KBM-7 (cell line): ENCODE measurements at places on chromosomes 3 and 15.

DNA sequence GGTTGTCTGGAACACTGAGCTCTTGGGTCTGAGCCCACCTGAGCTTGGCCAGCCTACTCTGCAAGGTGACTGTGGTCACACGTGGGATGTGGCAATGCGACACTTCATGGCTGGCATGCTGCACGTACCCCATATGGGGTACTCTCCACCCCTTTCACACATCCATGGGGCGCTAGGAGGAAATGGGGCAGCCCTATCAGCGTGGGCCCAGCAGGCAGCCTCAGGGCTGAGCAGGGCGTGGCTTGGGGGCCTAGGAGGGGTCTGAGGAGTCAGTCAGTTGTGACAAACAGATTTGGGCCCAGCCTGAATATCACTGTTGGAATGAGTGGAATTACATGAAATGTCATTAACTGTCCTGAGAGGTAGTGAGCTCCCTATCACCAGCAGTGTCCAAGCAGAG lies 82.3 kb upstream of the LINGO1 start:
- DNase-seq: no peak

GRCh38 chr3:41522612-41523011 lies 323.3 kb downstream of the CTNNB1 start:
- no peak for DNase-seq

DNA sequence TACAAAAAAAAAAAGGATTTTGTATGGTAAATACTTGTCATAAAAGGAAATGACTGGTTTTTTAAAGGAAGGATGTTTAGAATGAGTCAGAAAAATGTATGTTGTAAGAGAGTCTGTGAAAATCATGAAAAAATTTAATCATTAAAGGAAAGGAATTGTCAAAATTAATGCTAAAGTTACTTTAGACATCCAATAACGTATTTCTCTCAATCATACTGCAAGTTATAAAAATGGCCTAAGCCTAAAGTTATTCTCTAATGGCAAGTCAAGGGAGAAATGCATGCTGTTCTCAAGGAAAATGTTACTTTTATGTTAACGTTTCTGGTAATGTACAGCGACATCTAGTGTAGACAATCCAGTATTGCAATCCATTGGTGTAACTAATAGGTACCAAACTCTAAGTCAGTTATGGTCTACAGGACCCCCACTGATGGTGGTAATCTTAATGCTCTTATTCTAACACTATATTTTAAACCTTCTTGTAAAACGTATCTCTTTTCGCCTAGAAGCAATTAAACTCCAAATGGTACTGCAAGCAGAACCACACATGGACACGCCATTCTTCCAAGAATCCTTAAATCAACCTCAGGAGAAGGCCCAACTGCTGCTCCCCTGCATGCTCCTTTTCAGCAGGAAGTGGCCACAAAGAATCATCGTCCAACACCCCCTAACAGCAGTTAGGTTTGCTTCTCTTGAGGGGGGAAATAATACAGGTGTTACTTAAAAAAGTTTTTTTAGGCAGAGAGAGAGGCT lies 35.2 kb downstream of the NCEH1 start:
- DNase-seq: peak; percentile 66

DNA sequence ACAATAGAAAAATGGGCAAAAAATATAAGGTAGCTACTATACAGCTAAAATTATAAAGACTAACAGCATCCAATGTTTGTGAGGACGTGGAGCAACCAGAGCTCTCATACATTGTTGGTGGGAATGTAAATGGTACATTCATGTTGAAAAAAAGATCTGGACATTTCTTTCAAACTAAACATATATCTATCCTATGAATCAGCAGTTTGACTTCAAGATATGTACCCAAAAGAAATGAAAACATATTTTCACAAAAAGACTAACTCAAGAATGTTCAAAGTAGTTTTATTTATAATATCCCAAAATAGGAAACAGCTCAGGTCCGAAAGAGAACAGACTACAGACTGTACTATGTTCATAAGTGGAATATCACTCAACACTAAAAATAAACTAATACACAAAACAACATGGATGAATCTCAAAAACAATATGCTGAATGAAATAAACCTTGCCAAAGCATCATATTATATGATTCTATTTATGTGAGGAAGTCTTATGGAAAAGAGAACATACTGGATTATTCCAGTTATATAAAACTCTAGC lies 8.8 kb upstream of the TTBK2 start:
- DNase-seq: no peak

GRCh38 chr3:101288294-101288693 lies 32.1 kb downstream of the IMPG2 start:
- no peak for DNase-seq

DNA sequence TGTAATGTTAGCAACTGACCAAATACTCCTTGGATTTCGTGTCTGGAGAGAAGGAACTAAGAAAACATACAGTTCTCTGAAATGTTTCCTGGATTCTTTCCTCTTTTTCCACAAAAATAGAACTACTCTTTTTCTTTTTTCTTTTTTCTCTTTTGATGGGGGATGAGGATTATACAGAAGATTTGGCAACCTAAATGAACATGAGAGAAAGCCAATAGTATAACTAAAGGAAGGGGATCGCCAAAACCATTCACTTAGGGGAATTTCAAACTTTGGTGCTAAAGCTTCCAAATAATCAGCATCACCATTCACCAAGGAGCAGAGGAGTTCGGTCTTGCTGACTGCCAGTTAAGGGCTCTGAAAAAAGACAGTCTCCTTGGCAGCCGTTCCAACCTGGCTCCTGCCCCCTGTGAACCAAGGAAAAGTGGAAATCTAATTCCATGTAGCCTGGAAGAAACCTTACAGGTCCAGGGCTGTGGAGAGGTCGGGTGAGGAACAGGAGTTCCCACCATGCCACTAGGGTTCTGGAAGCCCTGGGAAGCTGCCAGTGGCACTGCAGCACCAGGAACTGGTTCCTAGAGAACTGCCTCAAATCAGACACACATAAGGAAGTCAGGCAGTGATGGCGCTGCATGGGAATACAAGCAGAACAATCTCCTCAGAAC lies 176.9 kb downstream of the TNIK start:
- DNase-seq: no peak

GRCh38 chr3:197189623-197190022 lies 108.8 kb downstream of the DLG1 start:
- no peak for DNase-seq

- no peak for DNase-seq
These were observed 210.3 kb upstream of the TPM1 start for GRCh38 chr15:62832231-62832630.
